ENCODE measurements at places on chromosomes 2 and 18.

- peak; percentile 10 for DNase-seq
Measured at GRCh38 chr2:24049485-24050021, at the start of gene FKBP1B. Gene FKBP1B, plus strand, starts transcription at chr2:24049741. Its CDS starts 109 bp downstream, at chr2:24049850.

DNA sequence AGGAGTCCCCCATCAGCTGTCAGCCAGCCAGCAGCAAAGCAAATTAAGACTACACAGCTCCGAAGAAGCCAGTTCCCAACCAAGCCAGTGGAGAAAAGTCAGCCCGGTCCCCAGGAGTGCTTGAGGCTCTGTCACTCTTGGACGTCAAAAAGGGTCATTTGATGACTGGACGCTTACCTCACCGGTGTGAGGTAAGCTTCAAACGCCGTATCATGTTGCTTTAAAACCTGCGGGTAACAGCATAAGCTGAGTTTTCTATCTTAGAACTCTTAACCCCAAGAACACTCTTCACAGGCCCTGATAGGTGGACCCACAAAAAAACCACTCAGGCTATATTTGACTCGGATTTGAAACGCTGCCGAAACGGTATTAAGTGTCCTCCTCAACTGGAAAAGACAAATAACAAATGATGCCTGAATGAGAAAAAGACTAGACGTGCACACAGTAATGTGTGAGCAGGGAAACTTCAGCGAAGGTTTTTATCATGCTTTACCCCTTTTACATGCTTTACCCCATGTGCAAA, 682 bp upstream of the LNPK start:
- DNase-seq: no peak

DNA sequence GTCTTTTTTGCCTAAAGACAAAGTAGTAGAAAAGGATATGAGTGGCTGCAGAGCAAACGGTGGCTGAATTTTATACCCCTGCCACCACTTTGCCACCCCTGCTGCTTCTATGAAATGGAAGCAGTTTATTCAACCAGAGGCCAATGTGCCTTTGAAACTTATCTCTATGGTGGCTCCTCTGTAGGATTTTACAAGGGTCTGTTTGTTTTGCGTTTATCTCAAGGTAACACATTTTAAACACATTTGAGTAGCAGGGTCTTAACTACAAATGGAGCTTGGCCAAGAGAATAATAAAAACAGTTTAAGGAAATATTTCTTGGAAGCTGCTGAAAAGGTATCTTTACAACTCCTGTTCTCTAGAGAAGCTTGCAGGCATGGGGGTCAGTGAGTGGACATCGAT, 6.1 kb downstream of the ALLC start:
- DNase-seq: no peak

DNA sequence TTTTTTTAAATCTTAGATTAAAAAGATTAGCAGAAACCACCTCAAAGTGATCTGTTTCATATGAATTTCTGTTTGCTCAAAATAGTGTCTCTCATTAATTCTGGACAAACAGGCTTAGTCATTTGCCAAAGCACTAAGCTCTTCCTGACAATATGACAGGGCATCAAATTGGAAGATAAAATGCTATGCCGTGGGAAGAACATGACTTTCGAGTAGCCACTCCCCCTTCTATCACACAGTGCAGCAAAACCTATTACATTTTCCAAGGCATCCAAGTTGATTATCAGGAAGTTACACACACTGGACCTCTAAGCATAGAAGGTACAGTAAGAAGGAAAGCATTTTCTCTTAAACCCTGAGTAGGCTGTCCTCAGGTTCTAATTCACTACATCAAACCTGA, 89.5 kb downstream of the STK39 start:
- no peak for DNase-seq

DNA sequence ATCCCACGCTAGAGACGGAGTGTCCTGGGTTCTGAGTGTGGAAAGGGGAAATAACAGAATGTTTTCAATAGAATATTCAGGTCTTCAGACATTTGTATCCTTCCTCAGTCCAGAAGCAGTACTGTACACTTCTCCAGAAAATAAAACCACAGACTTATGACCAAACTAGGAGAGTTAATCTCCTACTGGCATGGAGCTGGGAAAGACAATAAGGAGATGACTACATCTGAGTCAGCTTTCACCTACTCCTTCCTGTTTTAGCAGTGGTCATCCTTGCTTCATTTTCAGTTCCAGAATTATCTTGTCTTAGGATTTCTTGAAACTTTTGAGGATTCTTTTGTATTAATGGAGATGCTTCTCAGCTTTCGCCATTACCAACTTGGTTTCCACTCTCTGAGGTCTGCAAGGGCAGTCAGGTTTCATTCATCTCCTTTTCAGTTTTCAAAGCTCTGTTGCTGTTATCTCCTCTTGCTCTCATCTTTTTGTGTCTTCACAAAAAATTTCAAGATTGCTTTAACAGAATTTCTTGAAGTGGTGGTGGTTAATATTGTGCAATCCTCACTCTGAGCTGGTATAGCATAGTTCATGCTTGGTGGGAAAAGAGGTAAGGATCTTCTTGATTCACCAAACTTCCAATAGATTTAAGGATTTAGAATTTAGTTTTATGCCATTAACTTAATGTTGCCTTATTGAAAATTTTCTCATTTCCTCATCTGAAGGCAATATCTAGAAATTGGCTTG, 23.7 kb upstream of the NR4A2 start:
- no peak for DNase-seq

- DNase-seq: no peak
Measured at GRCh38 chr2:237184192-237184918, 98.7 kb downstream of the COPS8 start.

DNA sequence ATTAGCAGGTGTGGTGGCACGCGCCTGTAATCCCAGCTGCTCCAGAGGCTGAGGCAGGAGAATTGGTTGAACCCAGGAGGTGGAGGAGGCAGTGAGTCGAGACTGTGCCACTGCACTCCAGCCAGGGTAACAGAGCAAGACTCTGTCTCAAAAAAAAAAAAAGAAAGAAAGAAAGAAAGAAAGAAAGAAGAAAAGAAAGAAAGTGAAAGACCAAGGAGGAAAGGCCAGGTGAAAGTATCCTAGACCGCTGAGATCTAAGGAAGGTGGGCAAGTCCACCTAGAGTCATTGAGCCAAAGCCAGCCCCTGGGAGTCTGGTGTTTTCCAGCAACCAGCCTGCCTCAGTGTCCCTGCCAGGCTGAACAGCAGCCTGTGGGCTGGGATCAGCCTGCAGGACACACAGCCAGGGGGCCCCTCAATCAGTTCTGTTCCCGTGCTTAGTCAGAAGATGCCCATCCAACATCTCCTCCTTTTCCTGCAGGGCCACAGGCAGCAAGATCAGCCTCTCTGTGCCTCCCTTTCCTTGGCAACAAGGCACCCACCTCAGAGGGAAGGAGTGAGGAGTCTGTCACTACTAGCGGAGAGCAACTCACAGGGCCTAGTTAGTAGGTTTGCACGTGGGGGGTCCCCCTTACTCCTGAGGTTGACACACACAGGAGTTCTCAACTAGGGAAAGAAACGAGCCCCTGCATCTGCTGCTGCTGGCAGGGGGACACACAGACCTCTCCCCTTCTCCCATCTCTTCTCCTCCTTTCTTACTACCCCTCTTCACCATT, 64.1 kb downstream of the SMAD7 start:
- no peak for DNase-seq

GRCh38 chr2:236117401-236117800, 50.8 kb downstream of the GBX2 start:
- DNase-seq: no peak

- DNase-seq: no peak
Measured at GRCh38 chr2:149490296-149490695, 97.3 kb downstream of the MMADHC start.

- no peak for DNase-seq
Measured at GRCh38 chr18:25062720-25063119, 289.2 kb downstream of the ZNF521 start.

GRCh38 chr2:238720232-238720672, 127.6 kb upstream of the TWIST2 start:
- peak; percentile 6 for DNase-seq

DNA sequence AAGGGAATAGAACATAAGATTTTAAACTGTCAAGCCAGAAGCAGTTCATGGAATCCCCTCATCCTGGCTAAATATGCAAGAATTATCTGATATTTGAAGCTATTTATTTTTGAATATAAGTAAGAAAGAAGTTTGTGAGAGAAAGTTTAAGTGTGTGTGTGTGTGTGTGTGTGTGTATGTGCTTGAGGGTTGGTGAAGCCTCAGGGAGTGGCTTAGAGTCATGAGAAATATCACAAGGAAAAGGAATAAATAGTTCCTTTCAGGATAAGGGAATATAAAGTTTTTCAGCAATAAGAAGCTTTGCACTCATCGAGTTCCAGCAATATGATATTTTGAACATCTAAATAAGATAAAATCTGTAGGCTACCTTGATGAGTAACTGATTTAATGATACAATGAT, 359.6 kb downstream of the MEIS1 start:
- DNase-seq: no peak

DNA sequence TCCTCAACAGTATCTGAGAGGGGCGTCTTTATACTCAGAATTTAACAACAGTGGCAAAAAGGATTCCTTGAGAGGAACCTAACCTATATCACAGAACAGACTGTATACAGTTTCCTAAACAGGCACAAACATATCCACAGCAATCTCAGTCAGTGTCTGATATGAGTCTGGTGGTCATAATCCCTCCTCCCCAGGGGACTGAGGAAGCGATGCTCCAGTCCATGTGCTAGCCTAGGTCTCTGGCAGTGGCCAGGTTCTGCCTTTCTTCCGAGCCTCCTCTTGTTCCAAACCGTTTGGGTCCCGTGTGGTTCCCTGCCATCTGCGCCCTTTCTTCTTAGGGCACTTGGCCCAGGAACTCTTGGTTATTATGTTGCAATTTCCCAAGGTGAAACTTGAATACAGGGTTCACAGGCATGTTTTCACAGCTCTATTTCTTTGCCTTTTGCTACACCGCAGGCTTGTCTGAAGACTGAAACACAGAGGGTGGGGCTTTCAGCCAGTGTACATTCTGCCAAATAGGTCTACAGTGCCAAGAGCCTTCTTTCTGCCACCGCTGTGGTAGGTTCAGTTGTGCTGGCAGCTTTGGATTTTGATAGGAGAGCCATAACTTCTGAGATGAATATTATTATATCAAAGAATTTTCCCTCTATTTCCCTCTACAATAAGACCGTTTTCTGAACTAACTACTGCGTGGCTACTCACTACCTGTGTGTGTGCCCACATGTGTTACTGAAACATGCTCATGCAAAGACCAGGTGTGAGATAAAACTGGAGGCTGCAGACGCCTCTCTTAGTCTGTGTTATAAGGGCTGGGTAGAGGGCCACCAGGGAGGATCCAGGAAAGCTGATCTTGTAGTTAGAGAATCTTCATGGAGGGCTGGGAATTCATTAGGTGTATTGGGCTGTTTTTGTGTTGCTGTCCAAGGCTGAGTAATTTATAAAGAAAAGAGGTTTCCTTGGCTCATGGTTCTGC, 75.0 kb upstream of the HAAO start:
- no peak for DNase-seq

DNA sequence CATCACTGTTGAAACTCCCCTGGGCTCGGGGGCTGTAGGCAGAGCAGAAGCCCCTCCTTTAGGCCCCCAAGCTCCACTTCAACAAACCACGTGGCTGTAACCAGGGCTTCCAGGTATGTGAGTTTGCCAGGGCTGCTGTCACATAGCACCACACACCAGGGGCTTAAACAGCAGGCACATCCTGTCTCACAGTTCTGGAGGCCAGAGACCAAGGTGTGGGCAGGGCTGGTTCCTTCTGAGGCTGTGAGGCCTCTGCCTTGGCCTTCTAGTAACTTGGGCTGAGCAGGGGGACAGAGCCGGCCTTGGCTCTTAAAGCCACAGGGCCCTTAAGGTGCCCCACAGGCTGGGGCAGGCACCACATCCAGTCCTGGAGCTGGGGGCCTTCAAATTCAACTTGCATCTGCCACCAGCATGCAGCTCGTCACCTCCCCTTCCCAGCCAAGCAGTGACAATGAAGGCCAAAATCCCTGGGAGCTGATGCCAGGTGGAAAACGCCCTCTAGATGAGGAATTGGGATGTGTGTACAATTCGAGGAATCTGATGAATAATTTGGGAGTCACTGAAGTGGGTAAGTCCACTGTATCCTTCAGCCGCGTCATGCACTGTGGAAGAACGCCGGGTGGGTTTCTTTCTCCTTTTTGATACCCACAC, 104.2 kb upstream of the ODC1 start:
- DNase-seq: no peak

DNA sequence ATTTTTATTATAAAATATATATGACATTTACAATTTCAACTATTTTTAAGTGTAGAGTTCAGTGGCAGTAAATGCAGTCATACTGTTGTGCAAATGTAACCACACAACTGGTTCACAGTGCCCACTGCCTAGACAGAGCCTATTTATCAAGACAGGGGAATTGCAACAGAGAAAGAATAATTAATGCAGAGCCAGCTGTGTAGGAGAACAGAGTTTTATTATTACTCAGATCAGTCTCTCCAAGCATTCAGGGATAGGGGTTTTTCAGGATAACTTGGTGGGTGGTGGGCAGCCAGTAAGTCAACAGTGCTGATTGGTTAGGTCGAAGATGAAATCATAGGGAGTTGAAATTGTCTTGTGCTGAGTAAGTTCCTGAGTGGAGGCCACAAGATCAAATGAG, 200.3 kb downstream of the NYAP2 start:
- no peak for DNase-seq

- no peak for DNase-seq
Measured at GRCh38 chr2:82789851-82790205, 1669.3 kb downstream of the SUCLG1 start.

GRCh38 chr2:61961231-61961901, 55.9 kb downstream of the COMMD1 start:
- no peak for DNase-seq

DNA sequence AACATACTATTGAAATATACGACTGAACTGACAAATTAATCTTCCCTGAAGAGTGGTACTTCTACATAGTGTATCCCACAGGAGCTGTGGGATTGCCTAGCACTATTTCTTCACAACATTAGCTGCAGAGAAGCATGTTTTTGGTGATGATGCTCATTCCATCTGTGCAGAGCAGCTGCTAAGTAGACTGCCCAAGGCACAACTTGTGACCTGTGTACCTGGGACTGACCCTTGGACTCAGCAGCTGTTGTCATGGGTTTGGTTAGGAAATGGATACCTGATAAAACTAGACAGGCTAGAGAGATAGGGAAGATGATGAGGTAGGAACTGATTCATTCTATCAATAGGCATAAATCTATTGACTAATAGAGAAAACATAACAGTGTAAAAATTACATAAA, 1204.0 kb downstream of the DSC3 start:
- no peak for DNase-seq

DNA sequence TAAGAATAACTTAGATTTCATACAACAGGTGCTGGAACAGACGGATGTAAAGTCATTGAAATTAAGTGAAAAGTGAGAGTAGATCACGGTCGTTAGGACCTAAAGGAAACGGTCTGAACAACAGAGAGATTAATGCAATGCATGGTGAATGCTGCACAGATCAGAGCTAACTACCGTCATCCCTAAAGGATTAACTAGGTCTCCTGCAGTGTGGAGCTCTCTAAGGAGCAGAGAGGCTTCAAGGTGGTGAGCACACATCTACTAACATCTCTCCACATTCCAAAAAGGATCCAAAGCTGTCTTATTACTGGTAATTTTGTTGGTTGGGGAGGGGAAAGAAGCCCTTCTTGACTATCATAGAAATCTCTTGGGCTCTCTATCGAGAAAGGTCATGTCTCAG, 75.3 kb downstream of the CABYR start:
- DNase-seq: no peak

GRCh38 chr2:112995346-112995920, 9.8 kb upstream of the IL36A start:
- peak; percentile 15 for DNase-seq

Data from activated CD4-positive, CD25-positive, alpha-beta regulatory T cell (primary cell).